Mucosa of gallbladder (tissue), 1 donor: ENCODE measurements at places on chromosomes 5 and 9. TPM values are rescaled to one million over a fixed set of nuclear protein-coding genes. Genes with fewer than 3 reads are reported as not detected.

GRCh38 chr5:51131266-51131665 is 252.0 kb upstream of the ISL1 start:
- no peak for DNase-seq

GRCh38 chr5:17004441-17005106 is 68.5 kb upstream of the MYO10 start:
- no peak for DNase-seq

DNA sequence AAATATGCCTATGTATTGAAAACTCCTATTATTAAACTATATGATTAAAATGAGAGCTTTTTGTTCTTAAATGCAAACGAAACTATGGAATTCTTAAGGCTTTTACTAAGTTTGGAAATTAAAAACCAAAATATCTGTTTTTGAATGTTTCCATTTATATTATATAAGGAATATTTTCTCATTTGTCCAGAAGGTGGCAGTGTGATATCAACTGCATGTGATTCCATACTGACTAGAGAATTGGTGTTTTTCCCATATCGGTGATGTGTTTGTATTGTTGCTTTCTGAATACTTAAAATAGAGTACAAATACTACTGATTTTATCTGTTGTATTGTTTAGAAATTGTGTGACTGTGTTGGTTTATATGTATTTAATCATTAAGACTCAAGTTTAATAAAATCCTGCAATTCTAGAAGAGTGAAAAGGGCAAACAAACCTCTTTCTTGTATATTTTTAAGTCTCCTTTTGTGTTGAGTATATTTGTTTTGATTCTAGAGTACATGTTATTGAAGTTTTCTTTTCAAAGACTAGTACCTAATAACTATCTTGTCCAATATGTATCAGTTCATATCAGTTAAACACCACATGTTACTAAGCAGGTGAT is 320.8 kb downstream of the CCDC171 start:
- no peak for DNase-seq

Gene PPP3R2
- not detected for total RNA-seq

DNA sequence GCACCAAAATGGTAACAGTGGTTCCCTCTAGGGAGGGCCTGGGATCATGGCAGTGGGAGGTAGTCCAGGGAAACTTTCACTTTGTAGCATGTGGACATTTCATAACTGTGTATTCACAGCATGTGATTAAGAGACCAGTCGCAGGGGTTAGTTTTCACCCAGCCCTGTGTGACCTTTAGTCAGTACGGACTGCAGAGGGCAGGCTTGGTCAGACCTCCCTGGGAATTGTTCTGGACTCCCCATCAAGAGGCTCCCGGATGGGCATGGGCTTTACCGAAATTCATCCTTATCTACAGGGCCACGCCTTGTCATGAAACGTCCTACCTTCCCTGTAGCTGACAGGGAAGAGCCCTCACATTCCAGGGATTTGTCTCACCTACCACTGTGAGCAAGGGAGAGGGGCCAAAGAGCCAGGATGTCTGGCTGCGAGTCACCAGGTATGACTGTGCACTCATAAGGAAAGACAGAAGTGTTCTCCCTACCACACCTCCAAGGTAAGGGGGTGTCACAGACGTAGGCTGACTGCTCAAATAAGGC is 19.9 kb downstream of the GPX3 start:
- DNase-seq = no peak

Gene TRPM3
- total RNA-seq = 9.2 TPM

Gene WDR38
- total RNA-seq = not detected
